MG63 (cell line): ENCODE measurements at places on chromosomes 12 and 14. TPM values are rescaled to one million over a fixed set of nuclear protein-coding genes. Genes with fewer than 3 reads are reported as not detected.
A peak's percentile ranks its signal among the peaks of the same experiment; 100 is the strongest.

NUDT14 gene
- 10.0 and 18.7 TPM in 2 replicates for total RNA-seq

GARIN6 gene
- not detected in 2 replicates for total RNA-seq

RERGL gene
- total RNA-seq = not detected in 2 replicates

BLOC1S1 gene
- 75.7 and 97.6 TPM in 2 replicates for total RNA-seq

CIDEB gene
- total RNA-seq = not detected in 2 replicates

INHBC gene
- not detected in 2 replicates for total RNA-seq

PTGDR gene
- total RNA-seq = not detected in 2 replicates

BCL11B gene
- not detected in 2 replicates for total RNA-seq

SMCO2 gene
- not detected in 2 replicates for total RNA-seq

GRCh38 chr12:79939728-79940310, 4.9 kb upstream of the PPP1R12A start:
- DNase-seq = no peak

- DNase-seq = no peak
Observed at GRCh38 chr12:90099288-90099687, 390.6 kb upstream of the ATP2B1 start.

GRCh38 chr14:67952786-67953185, 133.2 kb downstream of the RAD51B start:
- no peak for DNase-seq

DNA sequence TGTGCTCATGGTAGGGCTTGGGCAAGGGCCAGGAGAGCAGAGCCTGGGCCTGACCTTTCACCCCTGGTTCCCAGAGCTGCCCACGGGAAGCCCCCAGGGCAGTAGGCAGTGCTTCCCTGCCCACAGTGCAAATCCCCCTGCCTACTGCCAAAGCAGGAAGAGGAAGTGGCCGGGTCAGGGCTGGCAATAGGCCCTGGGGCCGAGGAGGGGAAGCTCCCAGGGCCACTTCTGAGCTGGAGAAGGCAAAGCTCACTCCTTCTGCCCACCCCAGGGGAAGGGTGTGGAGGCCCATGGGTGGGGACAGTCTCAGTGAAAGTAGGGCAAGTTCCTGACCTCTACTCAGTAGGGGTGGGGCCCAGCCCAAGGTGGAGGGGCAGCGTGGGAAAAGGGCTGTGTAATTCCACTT, 5.4 kb upstream of the NR4A1 start:
- DNase-seq = peak; percentile 67

DNA sequence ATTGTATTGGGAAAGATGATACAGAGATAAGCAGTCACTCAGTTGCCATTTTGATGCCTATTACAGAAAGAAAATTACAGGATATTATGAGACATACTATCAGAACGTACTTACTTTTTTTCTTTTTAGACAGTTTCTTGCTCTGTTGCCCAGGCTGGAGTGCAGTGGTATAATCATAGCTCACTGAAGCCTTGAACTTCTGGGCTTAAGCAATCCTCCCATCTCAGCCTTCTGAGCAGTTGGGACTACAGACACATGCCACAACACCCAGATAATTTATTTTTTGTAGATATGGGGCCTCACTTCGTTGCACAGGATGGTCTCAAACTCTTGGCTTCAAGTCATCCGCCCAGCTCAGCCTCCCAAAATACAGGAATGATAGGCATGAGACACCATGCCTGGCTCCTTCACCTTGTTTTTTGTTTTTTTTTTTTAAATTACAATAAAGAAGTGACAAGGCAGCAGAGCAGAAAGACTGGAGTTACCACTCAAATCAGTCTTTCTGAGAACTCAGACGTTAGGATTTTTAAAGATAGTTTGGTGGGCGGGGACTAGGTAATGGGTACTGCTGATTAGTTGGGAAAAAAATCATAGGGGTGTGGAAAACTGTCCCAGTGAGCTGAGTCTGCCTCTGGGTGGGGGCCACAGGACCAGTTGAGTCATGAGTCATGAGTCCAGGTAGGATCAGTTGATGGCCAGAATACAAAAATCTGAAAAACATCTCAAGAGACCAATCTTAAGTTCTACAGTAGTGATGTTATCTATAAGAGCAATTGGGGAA, 11.5 kb upstream of the CPM start:
- DNase-seq = no peak

- DNase-seq = no peak
Observed at GRCh38 chr12:42742716-42743115, 153.2 kb upstream of the PRICKLE1 start.

GRCh38 chr14:93493054-93493453, 62.3 kb downstream of the UNC79 start:
- DNase-seq = no peak

GRCh38 chr12:96219700-96220206, 25.6 kb downstream of the ELK3 start:
- peak; percentile 98 for DNase-seq

GRCh38 chr14:69573831-69574262, 824 bp downstream of the CCDC177 start:
- DNase-seq = no peak

- DNase-seq = no peak
Observed at GRCh38 chr12:31006416-31007152, 67.1 kb upstream of the DDX11 start.

DNA sequence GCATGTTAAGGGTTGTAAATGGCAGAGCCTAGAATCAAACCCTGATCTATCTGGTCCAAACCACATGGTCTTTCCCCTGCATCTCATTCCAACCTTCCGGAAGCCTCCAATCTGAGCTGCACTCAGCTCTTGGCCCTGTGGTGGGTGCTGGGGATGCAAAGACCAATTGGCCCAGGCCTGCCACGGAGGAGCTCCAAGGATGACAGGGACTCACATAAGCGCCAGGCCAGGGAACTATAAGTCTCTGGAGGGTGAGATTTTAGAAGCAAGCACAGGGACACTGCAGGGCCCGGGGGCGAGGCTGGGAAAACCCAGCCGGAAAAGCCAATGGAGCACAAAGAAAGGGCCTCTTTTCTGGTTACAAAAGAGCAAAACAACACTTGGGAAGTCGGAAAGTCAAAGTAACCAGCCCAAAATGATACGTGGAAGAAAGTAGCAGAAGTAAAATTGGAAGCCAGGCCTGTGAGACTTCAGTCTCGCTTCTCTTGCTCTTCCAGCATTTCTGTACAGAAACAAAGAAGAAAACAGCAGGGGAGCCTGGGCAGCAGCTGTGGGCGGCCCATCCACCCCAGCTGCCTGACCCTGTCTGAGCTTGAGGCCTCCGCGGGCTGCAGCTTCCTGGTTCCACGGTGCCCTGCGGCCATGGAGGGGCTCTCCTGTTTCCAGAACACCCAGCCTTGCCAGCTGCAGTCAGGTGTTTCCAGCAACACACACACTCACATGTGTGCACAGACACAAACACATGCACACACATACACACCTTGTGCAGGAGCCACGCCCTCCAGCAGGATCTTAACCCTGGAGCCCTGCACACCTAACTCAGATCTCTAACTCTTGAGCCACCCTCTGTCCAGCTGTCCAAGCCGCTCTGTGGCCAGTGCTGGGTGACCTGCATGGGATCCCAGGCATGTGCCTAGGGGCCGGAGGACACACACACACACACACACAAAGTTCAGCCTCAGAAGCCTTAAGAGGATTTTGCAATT, 178.2 kb downstream of the BCL11B start:
- DNase-seq = no peak

GRCh38 chr12:92419201-92419600, 273.6 kb upstream of the BTG1 start:
- DNase-seq = no peak

DNA sequence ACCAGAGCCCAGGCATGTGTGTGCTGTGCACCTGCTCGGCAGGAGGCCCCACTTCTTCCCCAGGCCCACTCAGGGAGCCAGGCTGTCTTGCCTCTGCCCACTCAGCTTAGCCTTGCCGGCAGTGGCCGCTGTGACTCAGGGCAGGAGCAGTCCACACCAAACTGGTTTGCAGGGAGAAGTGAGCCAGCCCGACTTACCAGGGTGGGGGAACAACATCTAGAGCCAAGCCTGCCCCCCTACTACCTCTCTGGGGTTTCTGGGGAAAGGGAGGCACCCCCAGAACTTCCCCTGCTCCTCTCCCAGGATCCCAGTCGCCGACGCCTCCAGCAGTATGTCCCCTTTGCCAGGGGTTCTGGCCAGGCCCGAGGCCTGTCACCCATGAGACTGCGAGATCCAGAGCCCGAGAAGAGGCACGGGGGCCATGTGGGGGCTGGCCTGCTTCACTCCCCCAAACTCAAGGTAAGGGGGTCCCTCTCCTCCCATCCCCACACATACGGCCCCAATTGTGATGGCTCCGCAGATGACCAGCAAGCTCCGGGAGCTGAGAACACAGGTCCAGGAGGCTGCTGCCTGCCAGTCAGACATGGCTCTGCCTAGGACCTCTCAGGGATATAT, 3.0 kb downstream of the PLEKHG6 start:
- DNase-seq = no peak
